ENCODE measurements at places on chromosomes 16 and 17. TPM values are rescaled to one million over a fixed set of nuclear protein-coding genes. Genes with fewer than 3 reads are reported as not detected.
A peak's percentile ranks its signal among the peaks of the same experiment; 100 is the strongest.

Gene CCL17
- not detected for total RNA-seq

GRCh38 chr16:49793244-49793643 is 62.7 kb downstream of the ZNF423 start:
- H3K4me1 ChIP-seq: peaks cover 6% of the 10 kb centered on the region
- H3K27ac ChIP-seq: no peak overlapping the region
- H3K4me3 ChIP-seq: no peak overlapping the region
- H3K36me3 ChIP-seq: no peaks in the 10 kb centered on the region
- H3K27me3 ChIP-seq: no peaks in the 10 kb centered on the region

DNA sequence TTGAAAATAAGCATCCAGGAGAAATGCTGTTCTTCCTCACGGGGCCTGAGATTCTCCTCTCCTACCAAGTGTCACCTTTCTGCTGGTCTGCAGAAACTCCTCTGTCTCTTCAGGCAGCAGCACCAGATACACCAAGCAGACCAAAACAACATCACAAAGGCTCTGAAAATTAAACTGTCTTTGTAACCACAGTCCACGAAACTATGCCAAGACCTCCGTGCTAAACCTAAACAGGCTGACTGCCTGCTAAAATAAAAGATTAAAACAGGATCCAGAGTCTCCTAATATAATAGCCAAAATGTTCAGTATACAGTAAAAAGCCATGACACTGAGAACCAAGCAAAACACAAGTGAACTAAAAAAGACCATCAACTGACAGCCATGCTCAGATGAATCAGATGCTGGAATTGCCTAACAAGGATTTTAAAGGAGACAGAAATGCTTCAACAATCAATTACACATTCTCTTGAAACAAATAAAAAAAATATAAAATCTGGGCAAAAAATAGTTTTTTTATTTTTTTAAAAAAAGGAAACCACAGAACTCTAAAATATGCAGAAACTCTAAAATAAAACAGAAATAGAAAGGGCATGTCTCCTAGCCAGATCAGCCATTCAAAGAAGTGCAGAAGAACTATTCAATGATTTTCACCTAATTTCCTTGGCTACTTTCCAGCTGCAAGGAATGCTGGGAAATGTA is 50.3 kb upstream of the TOX3 start:
- no peaks in the 10 kb centered on the region for H3K27me3 ChIP-seq
- H3K4me1 ChIP-seq: no peaks in the 10 kb centered on the region
- H3K36me3 ChIP-seq: no peaks in the 10 kb centered on the region

Gene TGFB1I1
- 84.7 TPM for total RNA-seq

- peaks cover 54% of the 10 kb centered on the region for H3K4me1 ChIP-seq
- no peak overlapping the region for H3K4me3 ChIP-seq
- H3K27me3 ChIP-seq: no peaks in the 10 kb centered on the region
- H3K27ac ChIP-seq: peak overlapping the region; percentile 92
These were observed 9.0 kb upstream of the G6PC1 start for GRCh38 chr17:42891539-42892152.

DNA sequence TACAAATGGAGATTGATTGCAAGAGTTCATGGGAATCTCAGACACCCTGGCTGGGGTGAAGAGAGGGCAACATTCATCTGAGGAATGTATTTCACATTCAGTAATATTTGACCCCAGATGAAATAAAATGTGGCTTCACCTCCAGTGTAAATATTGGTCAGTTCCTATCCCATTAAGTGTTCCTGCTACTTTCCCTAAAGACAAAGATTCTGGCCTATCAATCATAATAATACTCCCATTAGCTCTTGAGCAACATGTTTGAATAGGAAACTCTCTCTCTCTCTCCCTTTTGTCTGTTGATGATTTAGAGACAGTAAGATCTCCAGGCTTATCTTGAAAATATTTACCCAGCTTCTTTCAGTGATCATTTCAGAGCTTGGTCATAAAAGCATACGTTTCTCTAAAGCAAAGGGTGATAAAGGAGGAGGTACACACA is 70.1 kb downstream of the KCNJ2 start:
- no peak overlapping the region for H3K4me3 ChIP-seq
- no peaks in the 10 kb centered on the region for H3K4me1 ChIP-seq
- no peak overlapping the region for H3K27ac ChIP-seq
- no peaks in the 10 kb centered on the region for H3K36me3 ChIP-seq

DNA sequence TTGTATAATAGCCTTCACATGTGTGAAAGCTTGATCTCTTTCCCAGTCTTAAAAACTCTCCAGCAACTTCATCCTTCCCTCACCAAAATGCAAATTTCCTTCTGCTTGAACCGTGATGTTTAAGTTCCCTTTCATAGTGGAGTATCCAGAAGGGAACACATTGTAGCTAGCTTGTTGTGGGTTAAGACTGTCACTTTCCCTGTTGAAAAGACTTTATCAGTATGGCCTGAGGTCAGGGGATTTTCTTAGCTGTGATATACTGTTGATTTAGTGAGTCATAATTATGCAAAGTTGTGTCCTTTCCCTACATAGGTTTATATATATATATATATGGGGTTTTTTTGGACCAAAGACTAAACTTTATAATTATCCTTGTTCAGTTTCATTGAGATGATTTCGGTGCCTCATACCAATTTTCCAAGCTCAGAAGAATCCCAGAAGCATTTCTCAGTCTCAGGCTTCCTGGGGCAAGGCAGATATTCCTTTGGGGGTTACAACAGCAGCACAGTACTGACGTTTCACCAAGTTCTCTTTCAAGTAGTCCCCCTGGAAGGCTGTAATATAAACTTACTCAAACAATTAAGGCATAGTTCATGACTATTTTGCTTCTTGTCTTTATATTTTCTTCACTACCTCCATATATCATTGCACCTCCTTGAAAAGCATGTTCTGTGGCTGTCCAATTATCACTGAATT is 35.7 kb downstream of the ESRP2 start:
- H3K27me3 ChIP-seq: no peaks in the 10 kb centered on the region
- H3K4me3 ChIP-seq: no peak overlapping the region
- H3K36me3 ChIP-seq: no peaks in the 10 kb centered on the region
- no peak for DNase-seq
- no peaks in the 10 kb centered on the region for H3K4me1 ChIP-seq
- no peak overlapping the region for H3K27ac ChIP-seq

DNA sequence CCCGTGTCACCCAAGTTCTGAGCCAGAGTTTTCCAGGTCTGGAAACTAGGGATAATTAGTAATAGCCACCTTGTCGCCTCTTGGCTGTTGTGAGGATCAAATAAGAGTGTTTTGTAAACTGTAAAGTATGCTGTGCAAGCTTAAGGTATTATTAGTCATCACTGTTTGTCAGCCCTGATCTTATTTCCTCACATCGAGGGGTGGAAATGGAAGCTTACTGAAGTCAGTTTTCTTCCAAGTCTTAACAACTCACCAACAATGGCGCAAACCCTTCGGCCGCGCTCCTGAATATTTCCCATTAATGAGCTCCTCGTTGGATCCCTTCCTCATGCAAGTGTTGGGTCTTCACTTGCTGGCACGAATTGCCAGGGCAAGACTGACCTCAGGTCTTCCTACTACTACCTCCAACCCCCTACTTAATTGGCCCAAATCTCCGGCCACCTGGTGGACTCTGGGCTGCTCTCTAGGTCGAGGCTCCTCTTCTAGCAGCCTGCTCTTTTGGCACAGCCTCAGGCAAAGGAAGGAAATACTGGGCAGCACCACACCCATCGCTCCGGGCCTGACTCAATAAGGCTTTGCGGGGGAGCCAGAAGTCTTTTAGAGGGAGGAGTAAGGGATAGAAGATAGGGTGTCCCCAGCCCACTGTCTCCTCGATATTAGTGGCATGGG is 885 bp upstream of the SLC35B1 start:
- H3K4me3 ChIP-seq: peak overlapping the region; percentile 97
- peak overlapping the region; percentile 95 for H3K27ac ChIP-seq
- no peaks in the 10 kb centered on the region for H3K27me3 ChIP-seq
- H3K36me3 ChIP-seq: peaks cover 39% of the 10 kb centered on the region
- no peaks in the 10 kb centered on the region for H3K4me1 ChIP-seq

DNA sequence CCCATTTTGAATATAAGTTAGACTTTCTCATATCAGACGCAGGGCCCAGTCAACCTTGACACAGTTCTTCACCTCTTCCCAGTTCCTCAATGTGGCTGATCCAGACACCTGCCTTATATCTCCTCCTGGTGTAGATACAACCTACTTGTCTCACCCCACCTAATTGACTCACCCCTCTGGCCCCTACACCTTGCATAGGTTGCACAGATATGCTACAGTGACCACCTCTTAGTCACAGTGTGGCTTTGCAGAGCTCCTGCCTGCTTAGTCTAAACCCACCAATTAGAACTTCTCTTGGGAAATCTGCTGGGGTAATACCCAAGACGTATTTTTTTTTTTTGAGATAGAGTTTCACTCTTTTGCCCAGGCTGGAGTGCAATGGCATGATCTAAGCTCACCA is 16.8 kb downstream of the CHP2 start:
- no peaks in the 10 kb centered on the region for H3K27me3 ChIP-seq
- H3K4me3 ChIP-seq: no peak overlapping the region
- H3K4me1 ChIP-seq: no peaks in the 10 kb centered on the region
- H3K27ac ChIP-seq: no peak overlapping the region

DNA sequence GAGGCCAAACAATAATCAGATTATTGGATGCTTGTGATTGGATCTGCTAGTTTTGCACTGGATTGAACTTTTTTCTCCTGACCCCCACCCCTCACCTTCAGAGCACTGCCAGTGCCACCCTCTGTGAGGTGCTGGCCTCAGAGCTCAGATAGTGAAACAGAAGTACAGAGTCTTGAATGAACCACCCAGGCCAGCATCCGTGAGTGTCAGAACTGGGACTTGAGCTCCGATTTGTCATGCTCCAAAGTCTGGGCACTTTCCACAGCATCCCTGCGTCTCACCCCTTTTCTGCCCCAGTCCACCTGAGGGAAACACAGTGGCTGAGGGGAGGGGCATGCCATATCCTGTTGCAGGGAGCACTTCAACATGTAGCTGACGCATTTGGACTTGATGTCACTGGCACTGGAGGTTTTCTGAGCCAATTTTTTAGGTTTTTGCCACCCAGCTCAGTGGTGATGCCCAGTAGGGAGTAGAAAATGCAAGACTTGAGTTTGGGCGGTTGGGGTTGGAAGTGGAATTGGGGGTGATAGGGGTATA is 47.3 kb downstream of the SMPD3 start:
- no peaks in the 10 kb centered on the region for H3K4me1 ChIP-seq
- DNase-seq: no peak
- H3K4me3 ChIP-seq: no peak overlapping the region
- no peaks in the 10 kb centered on the region for H3K27me3 ChIP-seq

- H3K4me3 ChIP-seq: no peak overlapping the region
- DNase-seq: no peak
- no peaks in the 10 kb centered on the region for H3K36me3 ChIP-seq
- H3K27me3 ChIP-seq: no peaks in the 10 kb centered on the region
- no peaks in the 10 kb centered on the region for H3K4me1 ChIP-seq
These were observed 6.9 kb upstream of the KRT17 start for GRCh38 chr17:41631025-41631897.

DNA sequence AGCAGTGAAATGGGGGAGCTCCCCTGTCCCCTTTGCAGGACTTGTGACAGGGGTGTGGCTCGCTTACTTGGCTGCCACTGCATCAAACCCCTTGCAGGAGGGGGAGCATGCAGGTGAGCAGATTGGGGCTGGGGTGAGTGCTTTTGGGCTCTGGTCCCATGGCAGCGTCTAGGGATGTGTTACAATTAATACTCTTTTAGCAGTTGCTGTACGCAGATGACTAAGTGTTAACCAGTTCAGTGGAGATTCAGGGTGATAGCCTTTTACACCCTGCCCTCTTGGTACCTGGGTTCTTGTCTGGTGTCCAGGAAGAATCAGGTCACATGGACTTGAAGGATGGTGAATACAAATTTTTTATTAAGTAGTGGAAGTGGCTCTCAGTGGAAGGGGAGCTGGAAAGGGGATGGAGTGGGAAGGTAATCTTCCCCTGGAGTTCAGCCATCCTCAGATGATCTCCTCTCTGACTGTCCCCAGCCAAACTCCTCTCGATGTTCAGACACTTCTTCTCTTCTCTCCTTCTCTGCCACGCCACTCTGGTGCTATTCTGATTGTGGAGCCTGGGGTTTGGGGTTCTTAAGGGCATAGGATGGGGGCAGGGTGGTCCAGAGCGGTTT is 100.1 kb downstream of the MARF1 start:
- no peaks in the 10 kb centered on the region for H3K27me3 ChIP-seq
- H3K4me1 ChIP-seq: no peaks in the 10 kb centered on the region
- H3K27ac ChIP-seq: no peak overlapping the region
- H3K36me3 ChIP-seq: no peaks in the 10 kb centered on the region
- DNase-seq: no peak
- H3K4me3 ChIP-seq: no peak overlapping the region

DNA sequence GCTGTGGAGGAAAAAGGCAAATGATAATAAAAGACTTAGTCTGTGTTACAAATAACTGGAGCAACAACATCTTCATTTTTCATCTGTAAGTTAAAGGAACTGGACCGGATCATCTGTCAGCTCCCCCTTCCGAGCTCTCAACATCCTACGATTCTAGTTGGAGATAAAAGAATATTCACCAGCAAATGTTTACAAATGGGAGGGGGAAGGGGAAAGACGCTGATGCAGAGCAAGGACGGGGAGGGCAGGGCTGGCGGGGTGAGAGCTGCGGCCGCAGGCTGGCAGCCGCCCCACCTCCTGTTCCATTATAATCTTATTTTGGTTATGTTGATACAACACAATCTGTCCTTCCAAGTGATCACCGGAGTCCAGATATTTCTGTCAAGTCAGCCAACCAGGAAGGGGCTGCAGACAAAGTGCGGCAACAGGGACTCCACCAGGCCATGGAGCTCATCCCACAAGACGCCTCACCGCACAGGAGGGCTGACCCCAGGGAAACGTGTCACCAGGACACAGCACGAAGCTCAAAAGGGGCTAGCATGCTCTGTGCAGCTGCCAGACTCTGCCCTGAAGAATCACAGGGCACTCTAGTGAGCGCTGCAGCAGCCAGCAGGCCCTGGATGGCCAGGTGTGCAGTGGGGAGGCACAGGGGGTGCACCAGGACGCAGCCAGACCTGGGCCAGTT is 19.7 kb downstream of the FBXO31 start:
- H3K36me3 ChIP-seq: peaks cover 34% of the 10 kb centered on the region
- peaks cover 64% of the 10 kb centered on the region for H3K4me1 ChIP-seq
- H3K4me3 ChIP-seq: peak overlapping the region; percentile 3
- H3K27ac ChIP-seq: peak overlapping the region; percentile 78
- no peaks in the 10 kb centered on the region for H3K27me3 ChIP-seq

- DNase-seq: no peak
- no peak overlapping the region for H3K4me3 ChIP-seq
- no peaks in the 10 kb centered on the region for H3K36me3 ChIP-seq
These were observed 124.2 kb upstream of the KCNJ16 start for GRCh38 chr17:69950701-69951418.

GRCh38 chr17:45345554-45346215 is 28.9 kb upstream of the MAP3K14 start:
- H3K27me3 ChIP-seq: no peaks in the 10 kb centered on the region
- peak overlapping the region; percentile 48 for H3K27ac ChIP-seq
- H3K4me1 ChIP-seq: peaks cover 17% of the 10 kb centered on the region
- no peak for DNase-seq
- H3K4me3 ChIP-seq: no peak overlapping the region
- H3K36me3 ChIP-seq: no peaks in the 10 kb centered on the region

DNA sequence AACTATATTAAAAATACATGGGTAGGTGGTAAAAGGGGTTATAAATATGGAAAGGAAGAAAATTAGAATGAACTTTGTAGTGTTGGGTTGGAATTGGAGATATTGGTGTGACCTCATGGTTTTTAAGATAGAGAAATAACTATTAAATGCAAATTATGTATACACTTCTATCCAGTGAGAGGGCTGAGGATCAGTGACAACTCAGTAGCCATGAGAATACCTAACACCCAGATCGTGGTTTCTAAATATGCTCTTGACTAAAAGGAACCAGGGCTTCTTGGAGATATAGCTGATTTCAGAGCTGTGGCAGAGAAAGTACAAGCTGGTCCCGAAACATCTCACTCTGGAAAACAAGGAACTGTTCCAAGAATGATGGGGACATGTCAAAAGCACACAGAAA is 44.4 kb downstream of the SLC6A4 start:
- no peaks in the 10 kb centered on the region for H3K27me3 ChIP-seq
- H3K27ac ChIP-seq: no peak overlapping the region
- no peak overlapping the region for H3K4me3 ChIP-seq
- H3K4me1 ChIP-seq: no peaks in the 10 kb centered on the region

All from right atrium auricular region (tissue), 2 donors.